ENCODE measurements at places on chromosomes 11 and 22. TPM values are rescaled to one million over a fixed set of nuclear protein-coding genes. Genes with fewer than 3 reads are reported as not detected.
A peak's percentile ranks its signal among the peaks of the same experiment; 100 is the strongest.

The SAA4 gene
- total RNA-seq = not detected

DNA sequence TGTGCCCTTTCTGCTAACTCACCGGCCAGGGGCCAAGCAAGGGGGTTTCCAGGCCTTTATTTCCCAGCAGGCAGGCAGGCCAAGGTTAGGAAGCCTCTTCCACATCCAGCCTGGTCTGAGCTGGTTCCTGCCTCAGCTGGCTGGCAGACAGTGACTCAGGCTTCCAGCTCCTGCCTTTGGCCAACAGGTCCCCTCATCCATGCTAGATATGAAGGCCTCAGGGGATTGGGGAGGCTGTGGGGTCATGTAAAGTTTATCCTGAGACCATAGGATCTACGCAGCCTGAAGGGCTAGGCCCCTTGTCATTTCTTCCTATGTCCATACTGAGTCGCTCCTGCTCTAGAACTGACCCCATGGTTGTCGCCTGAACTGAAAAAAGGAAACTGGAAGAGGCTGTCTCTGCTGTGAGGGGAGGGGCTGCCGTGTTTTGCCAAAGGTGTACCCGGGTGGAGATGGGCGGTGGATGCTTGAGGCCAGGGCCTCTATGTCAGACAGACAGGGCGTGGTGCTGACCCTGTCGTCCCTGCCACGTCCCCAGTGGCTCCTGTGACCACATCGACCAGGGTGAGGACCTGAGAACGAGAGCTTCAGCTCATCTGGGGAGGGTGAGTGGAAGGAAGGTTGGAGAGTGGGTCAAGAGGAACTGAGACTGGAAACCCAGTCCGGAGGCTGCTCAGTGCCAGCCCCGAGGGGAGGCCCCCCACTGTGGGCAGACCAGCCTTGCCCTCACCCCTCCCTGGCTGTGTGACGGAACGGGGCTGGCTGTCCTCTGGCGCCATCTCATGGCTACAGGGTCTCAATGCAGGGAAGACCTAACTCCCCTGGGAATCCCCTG is 17.0 kb downstream of the P2RY6 start:
- peak; percentile 73 for DNase-seq

- DNase-seq = peak; percentile 88
Measured at GRCh38 chr22:37187891-37188761, at the start of gene C1QTNF6. Gene C1QTNF6, minus strand, starts transcription at chr22:37188247. Its CDS starts 34 bp downstream, at chr22:37188213.

- DNase-seq = peak; percentile 91
Measured at GRCh38 chr11:12968101-12968500, 41.0 kb upstream of the RASSF10 start.

The MS4A3 gene
- total RNA-seq = not detected

The POU2AF3 gene
- not detected for total RNA-seq

The CFL1 gene
- 1,336 TPM for total RNA-seq

GRCh38 chr22:35802885-35803284 is 85.2 kb downstream of the APOL5 start:
- no peak for DNase-seq

DNA sequence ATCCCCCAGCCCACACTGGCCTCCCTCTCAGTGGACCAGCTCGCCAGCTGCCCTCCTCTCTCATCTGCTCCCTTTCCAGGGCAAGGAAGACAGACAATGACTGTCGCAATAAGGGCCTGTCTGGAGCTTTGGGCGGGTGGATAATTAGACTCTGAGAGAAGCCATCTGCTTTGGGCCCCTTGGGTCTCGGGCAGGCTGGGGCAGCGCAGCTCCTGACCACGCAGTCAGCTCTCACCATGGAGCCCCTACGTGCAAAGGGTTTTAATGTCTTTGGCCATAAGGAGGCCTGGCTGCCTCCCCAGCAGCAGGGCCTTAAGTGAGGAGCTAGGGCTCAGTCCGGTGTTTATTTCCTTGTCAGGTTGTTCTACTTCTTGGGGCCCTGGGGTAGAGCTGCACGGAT is 153.9 kb downstream of the CHST1 start:
- DNase-seq = no peak

Measured in foreskin keratinocyte (primary cell).